ENCODE measurements at places on chromosomes 5 and 9.

DNA sequence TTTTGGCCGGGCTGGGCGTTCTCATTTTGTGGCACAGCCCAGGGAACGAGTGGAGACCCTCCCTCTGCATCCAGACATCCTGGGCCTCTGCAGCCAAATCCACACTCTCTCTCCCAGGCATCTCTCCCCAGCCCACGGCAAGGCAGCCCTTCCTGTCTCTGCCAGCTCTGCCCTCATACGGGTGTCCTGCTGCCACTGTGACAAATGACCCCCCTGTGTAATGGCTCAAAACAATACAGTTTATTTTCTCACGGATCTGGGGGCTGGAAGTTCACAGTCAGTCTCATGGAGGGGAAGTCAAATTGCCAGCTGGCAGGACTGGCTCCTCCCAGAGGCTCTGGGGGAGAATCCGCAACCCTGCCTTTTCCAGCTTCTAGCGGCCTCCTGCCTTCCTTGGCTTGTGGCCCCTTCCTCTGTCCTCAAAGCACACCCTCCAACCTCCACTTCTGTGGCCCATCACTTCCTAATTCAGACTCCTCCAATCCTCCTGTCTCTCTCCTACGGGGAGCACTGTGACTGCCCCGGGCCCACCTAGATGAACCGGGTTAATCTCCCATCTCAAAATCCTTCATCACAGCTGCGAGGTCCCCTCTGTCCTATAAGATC lies 70.2 kb upstream of the COL5A1 start:
- no peak for DNase-seq

DNA sequence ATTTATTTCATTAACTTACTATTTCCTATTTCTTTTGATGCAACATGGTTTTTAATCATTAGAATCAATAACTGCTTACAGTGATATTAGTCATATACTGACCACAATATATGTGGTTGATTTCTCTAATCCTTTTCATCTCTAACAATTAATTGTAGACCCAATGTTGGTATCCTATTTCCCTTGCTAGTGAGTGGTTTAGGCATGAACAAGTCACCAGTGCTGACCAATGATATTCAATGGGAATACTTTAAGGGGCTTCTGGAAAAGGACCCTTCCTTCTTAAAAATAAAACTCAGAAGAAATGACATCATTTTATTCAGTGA lies 672.4 kb upstream of the GRAMD2B start:
- DNase-seq: no peak

DNA sequence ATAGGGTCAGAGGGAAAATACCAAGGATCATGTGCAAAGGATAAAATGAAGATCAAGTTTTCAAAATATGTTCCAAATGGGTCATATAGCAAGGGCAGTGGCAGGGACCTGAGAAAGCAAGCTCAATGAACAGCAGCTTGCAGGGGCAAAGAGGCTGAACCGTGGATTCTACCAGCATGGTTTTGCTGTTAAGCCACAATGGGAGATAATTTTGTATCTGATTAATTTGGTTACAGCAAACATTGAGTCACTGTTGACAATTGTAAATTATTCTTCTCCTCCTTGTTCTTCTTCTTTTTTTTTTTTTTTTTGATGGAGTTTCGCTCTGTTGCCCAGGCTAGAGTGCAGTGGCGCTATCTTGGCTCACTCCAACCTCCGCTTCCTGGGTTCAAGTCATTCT lies 18.4 kb upstream of the ERAP2 start:
- no peak for DNase-seq

DNA sequence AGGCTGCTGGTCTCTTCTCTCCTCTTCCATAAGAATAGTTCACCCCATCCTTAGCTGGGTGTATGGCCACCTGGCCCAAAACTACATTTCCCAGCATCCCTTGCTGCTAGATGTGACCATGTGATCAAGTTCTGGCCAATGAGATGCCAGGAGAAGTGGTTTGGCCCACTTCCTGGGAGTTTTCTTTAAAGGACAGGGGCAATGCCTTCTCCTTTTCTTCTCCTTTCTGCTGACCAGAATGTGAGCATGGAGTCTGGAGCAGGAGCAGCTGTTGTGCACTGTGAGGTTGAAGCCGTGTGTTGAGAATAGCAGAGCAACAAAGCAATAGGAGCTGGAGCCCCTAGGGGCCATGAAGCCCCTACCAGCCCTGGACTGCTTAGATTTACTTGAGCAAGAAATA lies 36.8 kb downstream of the C9orf50 start:
- peak; percentile 79 for DNase-seq

- no peak for DNase-seq
Observed at GRCh38 chr9:106816524-106816923, 46.4 kb upstream of the ZNF462 start.

DNA sequence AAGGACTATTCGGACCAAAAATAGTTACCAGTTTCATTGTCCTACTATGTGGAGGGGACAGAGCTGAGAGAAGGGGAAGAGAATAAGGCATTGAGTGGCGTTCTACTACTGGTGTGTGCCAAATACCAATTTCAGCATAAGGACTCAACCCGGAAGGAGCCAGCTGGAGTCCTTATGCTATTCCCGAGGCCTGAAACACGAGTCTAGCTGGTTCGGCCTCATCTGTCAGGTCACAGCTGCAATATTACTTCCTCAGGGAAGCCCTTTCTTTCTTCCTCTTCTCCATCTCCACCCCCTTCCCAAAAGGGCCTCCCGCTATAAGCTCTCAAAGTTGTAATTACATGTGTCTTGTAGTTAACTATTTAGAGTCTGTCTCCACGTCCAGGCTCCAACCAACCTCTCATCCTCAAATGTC lies 20.5 kb upstream of the FER start:
- peak; percentile 68 for DNase-seq

GRCh38 chr5:32612134-32612888 lies 27.0 kb downstream of the SUB1 start:
- DNase-seq: no peak

- DNase-seq: no peak
Observed at GRCh38 chr5:173781432-173781815, 106.7 kb upstream of the CPEB4 start.

GRCh38 chr5:10920400-10920799 lies 159.4 kb upstream of the DAP start:
- no peak for DNase-seq

GRCh38 chr9:27432308-27432707 lies 91.8 kb upstream of the IFNK start:
- no peak for DNase-seq

DNA sequence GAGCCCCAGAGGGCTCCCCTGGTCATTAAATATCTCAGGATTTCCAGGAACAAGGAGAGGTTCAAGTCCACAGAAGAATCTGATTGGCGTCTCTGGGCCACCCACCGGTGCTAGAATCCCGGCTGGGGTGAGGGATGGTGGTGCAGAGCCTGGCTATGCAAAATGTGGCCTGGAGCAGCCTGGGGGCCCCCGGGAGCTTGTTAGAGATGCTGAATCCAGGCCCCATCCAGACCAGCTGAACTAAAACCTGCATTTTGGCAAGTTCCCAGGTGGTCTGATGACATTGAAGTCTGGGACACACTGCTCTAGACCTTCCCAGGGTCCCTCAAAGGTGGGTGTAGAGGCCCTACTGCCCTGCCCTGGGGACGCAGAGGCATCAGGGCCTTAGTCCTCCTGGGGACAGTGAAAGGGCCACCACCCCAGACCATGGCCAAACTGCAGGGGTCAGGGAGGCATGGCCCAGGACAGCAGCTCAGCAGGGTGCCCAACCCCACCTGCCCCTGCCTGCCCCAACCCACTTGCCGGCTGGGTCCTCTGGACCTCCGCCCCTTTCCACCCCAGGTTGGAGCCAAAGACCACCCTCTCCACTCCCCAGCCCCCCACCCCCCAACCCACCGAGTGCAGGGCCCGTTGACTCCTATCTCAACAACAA lies 34.7 kb downstream of the ADAMTS2 start:
- DNase-seq: no peak

DNA sequence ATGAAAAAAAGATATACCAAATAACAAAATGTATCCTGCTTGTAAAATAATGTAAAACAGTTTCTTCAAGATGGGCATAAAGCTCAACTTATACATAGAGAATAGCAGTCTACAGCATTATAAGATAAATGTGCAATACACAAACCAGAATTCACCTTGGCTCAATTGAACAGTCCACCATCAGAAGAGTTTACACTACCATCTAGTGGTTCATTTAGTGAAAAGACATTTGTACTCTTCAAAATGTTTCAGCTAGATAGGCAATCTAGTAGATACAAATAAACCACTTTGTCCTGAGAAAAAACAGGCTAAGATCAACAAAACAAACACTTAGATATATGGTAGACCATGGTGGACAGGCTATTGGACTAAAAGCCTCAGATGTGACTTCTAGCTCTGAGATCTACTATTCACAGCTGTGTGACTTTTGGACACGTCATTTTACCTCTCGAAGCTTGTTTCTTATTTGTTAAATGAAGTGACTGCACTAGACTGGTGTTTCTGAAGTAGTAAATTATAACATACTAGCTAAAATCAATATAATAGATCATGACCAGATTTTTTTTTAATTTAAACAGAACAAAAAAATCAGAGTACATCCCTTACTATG lies 22.1 kb upstream of the TPD52L3 start:
- peak; percentile 24 for DNase-seq

GRCh38 chr9:134374301-134375010 lies 48.2 kb downstream of the RXRA start:
- peak; percentile 9 for DNase-seq

DNA sequence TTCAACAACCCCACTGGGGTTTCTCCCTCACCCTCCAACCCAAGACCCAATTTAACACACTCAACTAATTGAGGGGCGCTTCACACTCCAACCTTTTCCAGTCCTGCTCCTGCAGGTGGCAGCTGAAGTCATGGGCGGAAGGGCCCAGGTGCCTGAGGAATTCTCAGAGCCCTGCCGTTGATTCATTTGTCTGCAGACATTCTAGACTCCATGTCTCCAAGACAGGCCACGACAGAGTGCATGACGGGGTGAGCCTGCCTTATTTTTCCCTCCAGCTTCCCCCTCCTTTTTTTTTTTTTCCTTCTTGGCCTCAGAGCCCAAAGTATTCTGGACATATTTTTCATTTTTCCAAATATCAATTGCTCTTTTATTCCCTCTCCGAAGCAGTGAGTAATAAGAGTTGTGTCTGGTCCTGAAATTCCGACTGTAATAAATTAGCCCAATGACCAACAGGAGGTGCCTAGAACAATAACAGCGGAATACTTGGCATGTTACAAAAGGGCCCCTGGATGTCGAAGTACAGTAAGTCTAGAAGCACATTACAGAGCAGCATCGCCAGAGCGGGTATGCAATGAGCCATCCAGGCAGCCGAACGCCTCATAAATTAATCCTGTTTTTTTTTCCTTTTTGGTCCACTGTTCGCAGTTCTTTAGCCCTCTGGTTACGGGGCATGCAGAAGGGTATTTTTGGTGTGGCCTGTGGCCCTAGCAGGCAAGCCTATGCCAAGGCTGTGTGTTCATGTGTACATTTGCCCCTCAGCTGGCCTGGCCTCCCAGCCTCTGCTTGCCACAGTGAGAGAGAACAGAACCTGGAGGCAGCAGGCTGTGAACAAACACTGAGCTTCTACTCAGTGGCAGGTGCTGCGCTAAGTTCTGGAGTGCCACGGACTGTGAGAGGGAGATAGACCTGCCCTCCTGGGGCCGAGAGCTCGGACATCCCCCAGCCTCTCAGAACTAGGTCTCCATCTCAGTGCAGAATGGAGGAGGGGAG lies 8.6 kb upstream of the SMIM23 start:
- no peak for DNase-seq

DNA sequence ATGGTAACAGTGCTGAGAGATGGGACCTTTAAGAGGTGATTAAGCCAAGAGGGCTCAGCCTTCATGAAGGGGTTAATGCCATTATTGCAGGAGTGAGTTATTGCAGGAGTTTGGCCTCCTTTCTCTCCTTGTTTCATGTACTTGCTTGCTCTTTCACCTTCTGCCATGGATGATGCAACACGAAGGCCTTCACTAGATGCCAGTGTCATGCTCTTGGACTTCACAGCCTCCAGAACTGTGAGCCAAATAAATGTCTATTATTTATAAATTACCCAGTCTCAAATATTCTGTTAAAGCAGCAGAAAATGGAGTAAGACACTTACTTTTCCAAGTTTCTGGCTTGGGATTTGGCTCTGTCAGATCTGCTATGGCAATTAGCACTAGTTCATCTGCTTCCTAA lies 38.4 kb upstream of the RECK start:
- DNase-seq: no peak

DNA sequence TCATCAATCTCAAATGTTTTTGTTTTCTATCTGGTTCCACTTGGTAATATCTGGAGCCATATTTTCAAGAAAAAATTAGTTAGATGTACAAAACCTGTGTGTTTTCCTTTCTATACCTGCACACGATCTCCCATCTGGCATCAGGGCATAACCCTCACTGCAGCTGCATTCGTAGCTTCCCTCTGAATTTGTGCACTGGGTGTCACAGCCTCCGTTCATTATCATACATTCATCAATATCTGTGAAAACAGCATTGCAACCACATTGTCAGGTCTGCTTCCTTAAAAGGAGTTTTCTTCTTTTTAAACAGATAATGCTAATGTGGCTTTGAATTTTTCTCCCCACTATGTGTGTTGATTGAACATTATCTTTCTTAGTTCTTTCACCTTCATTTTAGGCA lies 202.7 kb downstream of the FBN2 start:
- DNase-seq: no peak

GRCh38 chr5:66224274-66224673 lies 80.2 kb downstream of the SREK1 start:
- no peak for DNase-seq

DNA sequence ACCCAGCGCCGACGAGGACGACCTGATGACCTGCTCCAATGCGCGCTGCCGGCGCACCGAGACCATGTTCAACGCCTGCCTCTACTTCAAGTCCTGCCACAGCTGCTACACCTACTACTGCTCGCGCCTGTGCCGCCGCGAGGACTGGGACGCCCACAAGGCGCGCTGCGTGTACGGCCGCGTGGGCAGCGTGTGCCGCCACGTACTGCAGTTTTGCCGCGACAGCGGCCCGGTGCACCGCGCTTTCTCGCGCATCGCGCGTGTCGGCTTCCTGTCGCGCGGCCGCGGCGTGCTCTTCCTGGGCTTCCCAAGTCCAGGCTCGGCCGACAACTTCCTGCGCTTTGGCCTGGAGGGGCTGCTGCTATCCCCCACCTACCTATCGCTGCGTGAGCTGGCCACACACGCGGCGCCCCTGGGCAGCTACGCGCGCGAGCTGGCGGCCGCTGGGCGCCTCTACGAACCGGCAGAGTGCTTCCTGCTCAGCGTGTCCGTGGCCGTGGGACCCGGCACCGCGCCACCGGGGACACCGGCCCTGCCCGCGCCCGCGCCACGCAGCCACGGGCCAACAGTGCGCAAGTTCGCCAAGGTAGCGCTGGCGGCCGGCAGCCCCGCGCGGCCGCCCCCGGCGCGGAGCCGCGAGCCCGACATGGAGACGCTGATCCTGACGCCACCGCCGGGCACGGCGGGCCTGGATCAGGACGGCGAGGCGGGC lies 2.7 kb upstream of the PHPT1 start:
- DNase-seq: no peak

DNA sequence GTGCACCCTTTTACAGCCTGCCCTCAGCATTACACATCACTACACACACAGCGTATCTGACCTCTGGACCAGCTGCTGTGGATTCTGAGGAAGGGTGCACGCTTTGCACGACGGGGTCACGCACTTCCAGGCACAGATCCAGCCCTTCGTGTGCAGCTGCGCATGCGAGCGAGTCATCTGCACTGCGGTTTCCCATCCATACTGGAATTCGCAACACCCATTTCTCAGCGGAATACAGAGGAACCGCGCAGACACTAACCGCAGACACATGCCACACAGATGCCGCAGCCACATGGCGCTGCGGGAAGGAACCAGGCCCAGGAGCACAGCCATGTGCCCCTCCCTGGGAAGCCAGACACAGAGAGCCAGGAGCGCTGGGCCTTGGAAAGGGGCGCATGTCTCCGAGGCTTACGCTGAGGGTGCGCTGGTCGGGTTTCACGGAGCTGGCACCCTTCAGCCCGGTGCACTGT lies 43.5 kb downstream of the PNPLA7 start:
- DNase-seq: no peak
